Vagina (tissue), 2 donors: ENCODE measurements at places on chromosomes 6 and 20. TPM values are rescaled to one million over a fixed set of nuclear protein-coding genes. Genes with fewer than 3 reads are reported as not detected.

DNA sequence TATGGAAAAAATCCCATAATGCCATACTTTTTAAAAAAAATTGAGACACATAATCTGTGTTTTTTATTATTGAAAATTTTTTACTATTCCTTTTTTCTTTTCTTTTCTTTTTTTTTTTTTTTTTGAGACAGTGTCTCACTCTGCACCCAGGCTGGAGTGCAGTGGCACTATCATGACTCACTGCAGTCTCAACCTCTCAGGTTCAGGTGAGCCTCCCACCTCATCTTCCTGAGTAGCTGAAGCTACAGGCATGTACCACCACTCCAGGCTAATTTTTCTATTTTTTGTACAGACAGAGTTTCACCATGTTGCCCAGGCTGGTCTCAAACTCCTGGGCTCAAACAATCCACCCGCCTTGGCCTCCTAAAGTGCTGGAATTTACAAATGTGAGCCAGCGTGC, 100.4 kb downstream of the AFG1L start:
- H3K36me3 ChIP-seq = no peaks in the 10 kb centered on the region
- H3K27ac ChIP-seq = no peak overlapping the region
- H3K4me1 ChIP-seq = no peaks in the 10 kb centered on the region
- no peak for DNase-seq
- no peak overlapping the region for H3K4me3 ChIP-seq

- no peaks in the 10 kb centered on the region for H3K4me1 ChIP-seq
- H3K27me3 ChIP-seq = no peaks in the 10 kb centered on the region
- no peak for DNase-seq
- no peak overlapping the region for H3K27ac ChIP-seq
- H3K4me3 ChIP-seq = no peak overlapping the region
Measured at GRCh38 chr20:51616060-51616459, 73.5 kb upstream of the NFATC2 start.

Gene SLC24A3
- 12.3 TPM for total RNA-seq

GRCh38 chr20:16017656-16018055, 555.6 kb downstream of the KIF16B start:
- no peaks in the 10 kb centered on the region for H3K4me1 ChIP-seq
- no peaks in the 10 kb centered on the region for H3K27me3 ChIP-seq
- H3K4me3 ChIP-seq = no peak overlapping the region
- H3K36me3 ChIP-seq = no peaks in the 10 kb centered on the region

Gene XKR7
- total RNA-seq = not detected

DNA sequence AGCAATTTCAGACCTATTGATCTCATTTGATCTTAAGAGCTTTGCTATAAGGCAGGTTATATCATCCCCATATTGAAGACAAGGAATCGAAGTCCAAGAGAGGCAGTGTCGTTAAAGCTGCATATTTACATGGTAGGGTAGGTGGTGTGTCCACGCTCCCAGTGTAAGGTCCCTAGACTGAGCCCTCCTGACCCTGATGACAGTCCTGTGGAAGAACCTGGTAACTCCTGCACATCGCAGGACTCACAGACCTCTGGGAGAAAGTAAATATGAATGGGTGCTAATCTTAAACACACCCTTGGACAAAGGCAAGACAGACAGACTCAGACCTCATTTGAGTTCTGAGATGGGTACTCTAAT, 602 bp upstream of the HLA-DPB1 start:
- no peaks in the 10 kb centered on the region for H3K4me1 ChIP-seq
- peak overlapping the region; percentile 54 for H3K27ac ChIP-seq
- no peaks in the 10 kb centered on the region for H3K27me3 ChIP-seq

DNA sequence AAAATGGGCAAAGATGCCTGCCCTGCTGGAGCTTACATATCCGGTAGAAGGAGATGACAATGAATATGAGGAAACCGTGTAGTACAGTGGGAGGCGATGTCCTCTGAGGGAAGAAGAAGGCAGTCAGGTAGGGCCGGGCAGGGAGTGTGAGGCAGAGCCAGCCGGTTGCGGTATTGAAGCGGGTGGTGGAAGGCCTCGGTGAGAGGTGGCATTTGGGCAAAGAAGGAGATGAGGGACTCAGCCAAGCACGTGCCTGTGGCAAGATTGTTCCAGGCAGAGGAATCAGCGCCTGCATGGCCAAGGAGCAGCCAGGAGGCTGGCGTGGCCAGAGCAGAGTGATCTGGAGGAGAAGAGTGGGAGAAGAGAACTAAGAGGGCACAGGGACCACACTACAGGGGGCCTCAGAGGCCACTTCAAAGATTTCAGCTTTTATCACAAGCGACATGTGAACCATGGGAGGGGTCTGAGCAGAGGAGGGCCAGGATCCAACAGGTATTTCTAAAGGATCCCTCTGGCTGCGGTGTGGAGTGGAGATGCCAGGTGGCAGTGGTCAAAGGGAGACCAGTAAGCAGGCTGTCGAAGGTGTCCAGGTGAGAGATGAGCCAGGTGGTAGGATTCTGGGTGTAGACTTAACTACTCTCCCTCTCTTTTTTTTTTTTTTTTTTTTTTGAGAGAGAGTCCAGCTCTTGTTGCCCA, 13.8 kb downstream of the MDFI start:
- H3K4me1 ChIP-seq = peaks cover 7% of the 10 kb centered on the region
- H3K4me3 ChIP-seq = no peak overlapping the region
- no peak for DNase-seq
- H3K27ac ChIP-seq = no peak overlapping the region

GRCh38 chr6:29516108-29516507, 28.4 kb upstream of the MAS1L start:
- H3K27me3 ChIP-seq = no peaks in the 10 kb centered on the region
- H3K36me3 ChIP-seq = no peaks in the 10 kb centered on the region
- DNase-seq = no peak
- H3K4me1 ChIP-seq = no peaks in the 10 kb centered on the region
- H3K27ac ChIP-seq = no peak overlapping the region
- H3K4me3 ChIP-seq = no peak overlapping the region

DNA sequence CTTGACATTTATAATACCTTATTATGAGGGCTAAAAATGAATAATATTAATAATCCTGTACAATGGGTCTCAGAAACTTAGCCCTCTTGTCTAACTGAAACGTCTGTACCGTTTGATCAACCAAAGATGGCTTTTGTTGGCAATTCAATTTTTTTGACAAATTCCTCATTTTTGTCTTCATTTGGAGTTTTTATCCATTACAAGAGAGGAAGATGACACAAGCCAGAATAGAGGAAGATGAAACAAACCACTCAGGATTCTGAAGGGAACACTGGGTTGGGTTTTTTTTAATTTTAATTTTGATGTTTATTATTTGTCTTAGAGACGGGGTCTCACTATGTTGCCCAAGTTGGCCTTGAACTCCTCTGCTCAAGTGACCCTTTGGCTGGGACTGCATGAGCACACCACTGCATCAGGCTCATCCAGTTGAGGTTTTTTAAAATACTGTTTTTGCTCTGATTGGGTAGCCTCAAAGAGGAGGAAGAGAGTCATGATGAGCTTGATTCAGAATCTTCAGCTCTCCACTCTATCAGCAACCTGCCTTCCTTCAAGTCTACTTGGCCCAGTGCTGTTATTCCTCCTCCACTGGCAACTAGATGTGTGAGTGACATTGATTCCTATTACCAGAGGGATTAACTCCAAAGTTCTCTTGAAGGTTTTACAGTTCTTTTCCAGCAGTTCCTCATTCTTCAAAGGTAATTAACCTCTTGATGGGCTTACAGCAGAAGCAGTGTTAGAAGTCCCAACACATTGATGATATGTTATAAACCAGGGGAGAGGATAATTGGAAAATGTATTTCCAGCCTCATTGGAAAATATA, 71.3 kb downstream of the ATXN1 start:
- H3K4me3 ChIP-seq = no peak overlapping the region
- DNase-seq = no peak
- H3K4me1 ChIP-seq = peaks cover 29% of the 10 kb centered on the region
- no peak overlapping the region for H3K27ac ChIP-seq

- H3K27me3 ChIP-seq = no peaks in the 10 kb centered on the region
- no peaks in the 10 kb centered on the region for H3K36me3 ChIP-seq
- H3K4me3 ChIP-seq = no peak overlapping the region
- no peaks in the 10 kb centered on the region for H3K4me1 ChIP-seq
- no peak for DNase-seq
Measured at GRCh38 chr6:109260126-109260525, 122.1 kb downstream of the CD164 start.

- H3K4me1 ChIP-seq = no peaks in the 10 kb centered on the region
- H3K36me3 ChIP-seq = no peaks in the 10 kb centered on the region
- no peak overlapping the region for H3K27ac ChIP-seq
- H3K4me3 ChIP-seq = no peak overlapping the region
- no peak for DNase-seq
Measured at GRCh38 chr20:1870792-1871550, 24.2 kb upstream of the SIRPA start.

Gene PRR3
- total RNA-seq = 5.9 TPM

GRCh38 chr6:143018955-143019354, 41.7 kb upstream of the AIG1 start:
- no peaks in the 10 kb centered on the region for H3K27me3 ChIP-seq
- no peak overlapping the region for H3K4me3 ChIP-seq
- DNase-seq = no peak

DNA sequence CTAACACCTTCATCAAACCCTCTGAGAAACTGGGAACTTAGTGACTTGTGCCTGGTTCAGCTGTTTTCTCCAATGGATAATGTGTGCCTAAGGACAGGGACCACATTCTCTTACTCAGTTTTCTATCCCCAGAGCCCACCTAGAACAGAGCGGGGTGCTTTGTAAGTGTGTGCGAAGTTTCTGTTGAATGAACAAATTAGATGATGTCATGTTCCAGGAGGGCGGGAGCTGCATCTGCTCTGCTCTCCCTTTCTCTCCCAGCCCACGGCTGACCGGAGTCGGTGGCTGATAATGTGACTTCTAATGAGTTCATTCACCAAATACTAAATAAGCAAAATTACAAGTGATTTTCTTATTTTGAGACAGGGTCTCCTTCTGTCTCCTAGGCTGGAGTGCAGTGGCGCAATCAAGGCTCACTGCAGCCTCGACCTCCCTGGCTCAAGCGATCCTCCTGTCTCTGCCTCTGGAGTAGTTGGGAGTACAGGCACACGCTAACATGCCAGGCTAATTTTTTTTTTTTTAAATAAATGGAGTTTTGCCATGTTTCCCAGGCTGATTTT, 60.7 kb upstream of the FNDC1 start:
- no peaks in the 10 kb centered on the region for H3K4me1 ChIP-seq
- no peaks in the 10 kb centered on the region for H3K36me3 ChIP-seq
- H3K4me3 ChIP-seq = no peak overlapping the region
- H3K27ac ChIP-seq = no peak overlapping the region

- no peaks in the 10 kb centered on the region for H3K4me1 ChIP-seq
- no peak overlapping the region for H3K4me3 ChIP-seq
Measured at GRCh38 chr6:139973669-139974344, 599.4 kb upstream of the CITED2 start.

DNA sequence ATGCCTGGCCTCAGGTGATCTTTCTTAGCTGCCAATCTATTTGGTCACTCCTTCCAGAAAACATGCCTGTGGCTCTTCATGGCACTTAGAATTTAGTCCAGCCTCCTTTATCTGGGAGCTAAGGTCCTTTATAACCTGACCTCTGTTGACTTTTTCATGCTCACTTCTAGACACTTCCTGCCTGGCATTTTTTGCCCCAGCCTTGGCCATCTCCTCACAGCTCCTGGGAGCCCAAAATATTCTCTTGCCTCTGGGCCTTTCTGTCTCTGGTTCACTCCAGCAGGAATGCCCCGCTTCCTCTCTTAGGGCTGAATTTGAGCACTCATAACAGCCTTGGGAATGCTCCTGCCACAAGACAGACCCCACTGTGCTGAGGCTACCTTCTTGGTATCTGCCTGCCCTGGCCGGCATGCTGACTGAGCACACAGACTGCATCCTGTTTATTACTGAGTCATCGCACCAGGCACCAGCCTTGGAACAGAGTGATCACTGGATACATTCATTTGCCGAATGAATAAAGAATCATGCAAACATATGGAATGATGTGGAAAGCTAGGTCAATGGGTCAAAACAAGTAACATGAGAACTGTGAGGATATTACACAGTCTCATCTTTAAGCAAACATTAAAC, 5.8 kb upstream of the EEF1E1 start:
- no peak overlapping the region for H3K27ac ChIP-seq
- DNase-seq = no peak
- H3K27me3 ChIP-seq = no peaks in the 10 kb centered on the region
- H3K36me3 ChIP-seq = no peaks in the 10 kb centered on the region
- no peaks in the 10 kb centered on the region for H3K4me1 ChIP-seq

DNA sequence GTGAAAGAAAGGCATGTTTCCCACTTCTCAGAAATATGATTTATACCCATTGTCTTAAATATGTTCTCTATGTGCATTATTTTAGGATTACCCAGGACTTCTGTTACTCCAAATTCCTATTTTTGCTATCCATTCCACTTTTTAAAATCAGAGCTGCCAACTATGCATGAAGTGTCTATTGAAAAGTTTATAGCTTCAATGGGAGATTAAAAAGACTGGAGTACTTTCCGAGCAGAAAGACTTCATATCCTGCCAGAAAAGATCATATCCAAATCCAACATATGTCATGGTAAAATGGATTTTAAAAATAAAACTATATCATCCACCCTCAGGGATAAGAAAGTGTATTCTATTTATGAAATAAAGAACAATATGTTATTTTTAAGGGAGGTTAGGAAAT, 212.7 kb downstream of the COL12A1 start:
- DNase-seq = no peak
- no peak overlapping the region for H3K4me3 ChIP-seq
- H3K36me3 ChIP-seq = no peaks in the 10 kb centered on the region
- H3K4me1 ChIP-seq = no peaks in the 10 kb centered on the region
- no peak overlapping the region for H3K27ac ChIP-seq

Gene APCDD1L
- total RNA-seq = 0.98 TPM

GRCh38 chr6:3304500-3305215, 45.9 kb downstream of the PSMG4 start:
- no peak overlapping the region for H3K27ac ChIP-seq
- H3K4me3 ChIP-seq = no peak overlapping the region
- DNase-seq = no peak
- no peaks in the 10 kb centered on the region for H3K27me3 ChIP-seq
